ENCODE measurements at places on chromosomes 5 and 9.
A peak's percentile ranks its signal among the peaks of the same experiment; 100 is the strongest.

- DNase-seq: no peak
These were observed 537.7 kb upstream of the NMUR2 start for GRCh38 chr5:152942633-152943336.

DNA sequence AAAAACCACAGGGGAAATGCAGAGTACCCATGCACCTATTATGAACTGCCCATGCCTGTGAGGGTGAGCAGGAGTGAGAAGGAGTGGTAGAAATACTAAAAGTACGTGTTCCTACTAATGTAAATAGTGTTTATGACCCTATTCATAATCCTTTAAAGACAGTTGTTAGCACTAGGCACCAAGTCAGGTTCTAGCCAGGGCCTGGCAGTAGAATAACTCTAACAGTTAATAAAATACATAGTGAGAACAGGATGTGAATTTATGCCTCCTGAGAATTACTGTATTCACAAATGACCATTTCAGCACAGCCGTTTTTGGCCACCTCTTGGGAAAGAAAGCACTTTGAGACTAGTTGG, 103.2 kb upstream of the TARS1 start:
- no peak for DNase-seq

DNA sequence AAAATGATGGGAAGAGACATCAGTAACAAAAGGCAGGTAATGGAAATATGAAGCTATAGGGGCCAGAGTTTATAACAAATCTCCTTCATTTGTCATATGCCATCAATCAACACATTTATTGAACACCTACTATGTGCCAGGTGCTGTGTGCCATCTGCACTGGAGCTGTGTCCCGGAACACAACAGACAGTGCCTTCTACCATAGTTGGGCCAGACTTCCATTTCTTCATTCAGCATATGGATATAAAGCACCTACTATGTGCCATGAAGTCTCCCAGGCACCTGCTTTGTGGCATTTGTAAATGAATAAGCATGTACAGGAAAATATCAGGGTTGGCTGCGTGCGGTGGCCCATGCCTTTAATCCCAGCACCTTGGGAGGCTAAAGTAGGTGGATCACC, 112.5 kb upstream of the ERCC6L2 start:
- no peak for DNase-seq

DNA sequence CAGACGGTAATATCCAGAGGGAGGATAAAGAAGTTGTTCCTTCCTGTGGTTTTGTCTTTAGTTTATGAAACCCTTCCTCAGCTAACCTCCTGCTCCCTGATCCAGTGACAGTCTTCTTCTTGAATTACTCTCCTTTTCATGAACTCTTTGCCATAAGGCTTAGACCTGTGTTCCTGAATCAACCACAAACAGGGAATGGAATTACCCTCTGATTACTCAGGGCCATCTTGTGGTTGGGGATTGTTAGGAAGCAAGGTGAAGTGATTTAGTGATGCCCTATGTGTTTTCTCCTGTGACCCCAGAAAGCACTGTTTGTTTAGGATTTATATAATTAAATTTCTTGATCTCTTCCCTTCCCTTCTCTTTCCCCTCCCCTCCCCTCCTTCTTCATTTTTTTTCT, 409.1 kb downstream of the TAF11L14 start:
- DNase-seq: no peak

DNA sequence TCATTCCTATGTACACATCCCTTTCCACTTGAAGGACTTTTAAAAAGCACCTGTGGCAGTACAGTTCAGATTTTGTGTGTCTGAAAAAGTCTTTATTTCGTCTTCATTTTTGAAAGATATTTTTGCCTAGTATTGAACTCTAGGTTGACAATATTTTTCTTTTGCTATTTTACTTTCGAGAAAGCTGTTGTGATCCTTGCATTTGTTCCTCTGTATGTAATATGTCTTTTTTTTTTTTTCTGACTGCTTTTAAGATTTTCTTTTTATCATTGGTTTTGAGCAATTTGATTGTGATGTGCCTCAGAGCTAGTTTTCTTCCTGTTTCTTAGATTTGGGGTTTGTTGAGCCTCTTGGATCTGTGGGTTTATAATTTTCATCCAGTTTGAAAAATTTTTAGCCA, 13.3 kb downstream of the LCP2 start:
- DNase-seq: no peak

DNA sequence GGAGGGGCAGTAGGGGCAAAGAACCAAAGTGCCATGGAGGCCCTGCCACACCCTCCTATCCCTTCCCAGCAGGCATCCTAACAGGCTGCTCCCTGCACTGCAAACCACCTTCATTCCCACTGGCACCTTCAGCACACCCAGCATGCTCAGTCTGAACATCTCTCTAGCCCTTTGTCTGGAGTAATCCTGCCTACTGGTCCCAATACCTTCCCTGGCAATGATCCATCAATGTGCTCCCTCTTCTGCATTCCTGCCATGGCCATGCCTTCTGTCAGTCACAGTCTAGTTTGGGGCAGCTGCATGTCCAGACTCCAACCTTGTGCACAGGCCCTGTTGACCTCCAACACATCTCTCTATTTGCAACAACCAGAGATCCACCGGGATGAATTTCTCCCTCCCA, 4.9 kb downstream of the MACROH2A1 start:
- no peak for DNase-seq

- DNase-seq: no peak
These were observed 100.2 kb downstream of the SEC61B start for GRCh38 chr9:99322299-99322698.

- DNase-seq: no peak
These were observed 32.1 kb downstream of the GDNF start for GRCh38 chr5:37807621-37808301.

- no peak for DNase-seq
These were observed 5.9 kb upstream of the CFAP90 start for GRCh38 chr5:7856855-7857254.

DNA sequence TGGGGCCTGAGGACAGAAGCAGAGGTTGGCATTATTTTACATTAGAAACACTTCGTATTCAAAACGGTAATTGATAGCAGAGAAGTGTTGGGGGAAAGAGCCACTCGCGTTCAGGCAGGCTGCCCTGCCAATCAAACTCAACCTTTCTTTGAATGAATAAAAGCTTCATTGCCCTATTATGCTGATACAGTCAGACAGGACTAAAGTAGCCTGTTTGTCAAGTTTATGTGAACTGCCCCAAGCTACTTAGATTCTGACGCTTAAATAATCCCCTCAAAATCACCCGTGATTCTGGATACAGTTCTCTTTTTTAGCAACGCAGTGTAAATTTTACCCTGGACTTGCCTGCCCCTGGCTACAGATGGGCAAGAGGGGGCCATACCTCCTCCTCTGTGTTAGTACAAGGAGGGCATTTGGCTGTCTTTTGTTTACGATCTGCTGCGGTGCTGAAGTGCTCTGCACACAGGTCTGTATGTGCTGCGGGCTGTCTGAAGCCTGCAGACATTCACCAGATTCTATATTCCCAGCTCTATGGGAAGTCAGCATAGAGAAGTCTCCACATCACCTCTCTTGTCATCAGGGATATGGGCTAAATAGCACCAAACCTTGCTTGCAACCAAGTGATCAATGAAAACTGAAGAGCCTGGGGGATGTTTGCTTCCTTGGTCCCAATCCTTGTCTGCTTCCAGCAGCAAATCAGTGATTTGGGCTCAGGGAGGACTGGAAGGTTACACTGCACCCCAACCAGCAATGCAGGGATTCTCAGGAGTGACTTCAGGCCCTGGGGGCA, 218.4 kb downstream of the EBF1 start:
- DNase-seq: peak; percentile 26

DNA sequence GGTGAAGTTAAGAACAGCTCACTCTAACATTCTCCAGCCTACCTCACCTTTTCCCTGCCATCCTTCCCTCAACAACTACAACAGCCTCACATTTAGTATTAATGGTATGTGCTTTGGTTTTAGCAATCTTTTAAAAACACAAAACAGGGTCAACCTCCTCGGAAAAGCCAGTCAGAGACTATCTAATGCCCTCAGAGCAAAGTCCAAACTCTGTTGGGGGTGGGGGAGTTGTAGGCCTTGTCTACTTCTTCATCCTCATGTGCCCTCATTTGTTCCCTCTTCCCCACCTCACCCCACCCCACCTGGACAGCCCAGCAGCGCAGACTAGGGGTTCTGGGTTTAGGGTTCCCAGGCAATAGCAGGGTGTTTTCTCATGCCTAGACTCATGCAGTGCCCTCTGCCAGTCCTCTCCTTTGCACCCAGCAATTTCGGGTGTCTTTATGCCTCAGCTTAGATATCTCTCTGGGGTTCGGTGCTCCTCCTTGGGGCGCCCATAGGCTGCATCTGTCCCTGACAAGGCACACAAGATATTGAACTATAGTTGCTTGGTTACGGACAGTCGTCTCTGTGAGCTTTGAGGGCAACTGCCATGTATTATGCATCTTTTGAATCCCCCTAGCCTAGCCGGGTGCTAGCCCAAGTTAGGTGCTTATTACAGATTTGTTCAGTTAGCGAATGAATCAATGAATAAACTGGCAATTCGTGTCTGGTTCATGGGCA, 762 bp upstream of the TCOF1 start:
- no peak for DNase-seq

DNA sequence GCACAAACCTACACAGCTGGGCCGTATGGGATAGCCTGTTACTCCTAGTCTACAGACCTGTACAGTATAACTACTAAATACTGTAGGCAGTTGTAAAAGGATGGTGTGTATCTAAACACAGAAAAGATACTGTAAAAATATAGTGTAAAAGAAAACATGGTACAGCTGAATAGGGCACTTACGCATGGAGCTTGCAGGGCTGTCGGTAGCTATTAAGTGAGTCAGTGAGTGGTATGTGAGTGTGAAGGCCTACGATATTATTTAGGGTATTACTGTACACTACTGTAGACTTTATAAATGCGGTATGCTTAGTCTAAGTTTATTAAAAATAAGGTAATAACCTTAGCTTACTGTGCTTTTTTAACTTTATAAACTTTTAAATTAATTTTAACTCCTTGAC, 1.2 kb downstream of the ZCCHC9 start:
- DNase-seq: no peak

- DNase-seq: no peak
These were observed 9.0 kb downstream of the SLC36A1 start for GRCh38 chr5:151456321-151456940.

GRCh38 chr9:21555911-21556310, 73.8 kb upstream of the IFNE start:
- DNase-seq: no peak

- no peak for DNase-seq
These were observed 1293.7 kb upstream of the C9orf72 start for GRCh38 chr9:28866951-28867350.

- DNase-seq: no peak
These were observed 49.1 kb downstream of the SUSD1 start for GRCh38 chr9:112125951-112126388.

GRCh38 chr5:2536632-2537377, 214.7 kb downstream of the IRX2 start:
- no peak for DNase-seq

GRCh38 chr5:38455796-38456330, 100.6 kb downstream of the LIFR start:
- no peak for DNase-seq

DNA sequence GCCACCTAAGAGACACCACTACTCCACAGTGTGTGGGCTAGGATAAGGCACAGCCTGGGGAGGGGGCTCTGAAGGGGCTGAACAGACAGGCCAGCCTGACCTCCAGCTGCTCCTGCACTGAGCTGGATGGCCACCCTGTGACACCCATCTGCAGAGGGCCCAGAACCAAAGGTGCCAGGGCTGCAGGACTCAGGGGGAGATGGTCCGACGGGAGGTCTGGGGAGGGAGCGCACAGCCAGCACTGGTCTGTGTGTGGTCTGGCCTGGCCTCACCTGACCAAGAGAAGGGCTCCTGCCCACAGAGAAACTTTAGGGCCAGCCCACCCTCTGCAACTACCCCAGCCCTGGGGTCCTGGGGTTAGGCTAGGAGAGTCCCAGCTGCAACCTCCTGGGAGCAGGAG, 789 bp downstream of the LTC4S start:
- DNase-seq: no peak

DNA sequence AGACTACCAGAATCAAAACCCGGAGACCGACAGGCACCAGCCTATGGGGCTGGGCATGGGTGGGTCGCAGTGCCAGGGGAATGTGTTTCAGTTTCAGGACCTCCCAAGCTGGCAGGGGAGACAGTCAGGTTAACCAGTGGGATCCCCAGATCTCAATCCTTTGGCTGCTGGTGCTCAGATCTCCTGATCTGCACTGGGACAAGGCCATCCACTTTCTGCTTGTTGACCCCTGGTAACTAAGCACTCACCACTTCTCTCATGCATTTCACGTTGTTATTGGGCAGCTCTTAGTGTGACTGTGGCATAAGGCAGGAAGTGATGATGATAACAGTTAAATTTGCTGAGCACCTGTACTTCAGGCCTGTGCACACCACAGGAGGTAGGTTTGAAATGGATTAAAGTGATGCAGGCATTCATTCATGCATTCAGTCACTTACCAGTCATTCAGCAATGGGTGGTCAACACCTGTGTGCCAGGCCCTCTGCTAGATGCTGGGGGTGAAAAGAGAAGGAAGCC, 42.1 kb upstream of the STXBP1 start:
- DNase-seq: no peak

- no peak for DNase-seq
These were observed 31.8 kb downstream of the PRELID2 start for GRCh38 chr5:145803112-145804004.

DNA sequence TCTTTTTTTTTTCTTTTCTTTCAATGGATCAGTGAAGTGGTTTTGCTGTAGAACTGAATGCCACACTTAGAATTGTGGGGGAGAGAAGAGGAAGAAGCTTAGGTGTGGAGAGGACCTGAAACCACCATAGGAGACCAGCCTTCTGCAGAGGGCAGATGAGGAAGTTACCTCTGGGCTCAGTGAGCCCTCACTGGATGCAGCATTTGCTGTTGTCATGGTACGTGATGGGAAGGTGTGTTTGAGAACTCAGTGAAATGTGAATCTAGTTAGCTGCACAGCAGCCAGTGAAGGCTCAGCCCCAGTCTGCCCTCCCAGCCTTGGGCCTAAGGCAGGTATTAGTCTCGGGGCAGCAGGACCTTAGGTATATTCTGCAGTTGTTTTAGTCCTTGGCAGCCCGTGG, 17.5 kb downstream of the CYFIP2 start:
- DNase-seq: no peak

- DNase-seq: no peak
These were observed 62.7 kb downstream of the MEGF10 start for GRCh38 chr5:127353327-127353726.

DNA sequence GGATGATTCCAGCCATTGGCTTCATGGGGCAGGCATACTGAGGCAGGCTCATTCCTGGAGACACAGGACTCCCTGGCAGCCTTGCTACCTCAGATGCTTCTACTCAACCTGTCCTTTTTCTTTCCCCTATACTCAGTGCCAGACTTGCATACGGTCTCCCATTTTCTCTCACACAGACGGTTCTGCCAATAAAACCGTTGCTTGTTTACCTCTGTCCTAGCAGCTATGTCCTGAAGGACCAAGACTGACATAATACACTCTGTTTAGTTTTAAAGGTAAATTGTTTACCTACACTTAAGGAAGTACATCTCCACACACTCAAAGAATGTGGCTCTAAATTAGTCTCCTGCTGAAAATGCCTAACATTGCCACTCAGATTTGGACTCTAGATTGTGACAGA, 151.0 kb upstream of the RFX3 start:
- no peak for DNase-seq

GRCh38 chr5:19104948-19105347, 883.1 kb downstream of the CDH18 start:
- no peak for DNase-seq

GRCh38 chr5:176629853-176630680, at the start of the genes EIF4E1B and SNCB:
EIF4E1B (plus strand) TSS chr5:176630675; CDS start chr5:176642788, 12,113 bp downstream.
SNCB (minus strand) TSS chr5:176630534; CDS start chr5:176629654, 880 bp downstream.
- peak; percentile 19 for DNase-seq
